Spleen (tissue), 13 donors: ENCODE measurements at places on chromosomes 7 and 10. TPM values are rescaled to one million over a fixed set of nuclear protein-coding genes. Genes with fewer than 3 reads are reported as not detected.

DNA sequence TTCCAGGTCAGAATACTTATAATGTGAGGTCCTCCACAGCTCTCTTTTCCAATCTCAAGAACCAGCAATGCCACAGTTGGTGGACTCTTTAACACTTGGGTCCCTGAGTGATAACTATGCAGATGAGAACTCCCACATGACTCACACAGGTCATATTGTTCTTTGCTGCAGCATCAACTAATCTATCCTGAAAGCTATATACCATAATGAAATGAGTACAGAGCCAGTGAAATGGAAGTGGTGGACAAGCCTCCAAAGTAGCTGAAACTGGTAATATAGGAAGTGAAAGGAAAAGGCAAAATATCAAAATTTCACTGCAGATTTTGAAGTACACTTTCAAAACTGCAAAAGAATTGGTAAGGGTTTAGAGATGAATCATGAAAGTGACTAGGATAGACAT is 45.6 kb downstream of the SORCS1 start:
- no peak overlapping the region for H3K27ac ChIP-seq
- no peak overlapping the region for H3K4me3 ChIP-seq
- H3K4me1 ChIP-seq: no peaks in the 10 kb centered on the region
- no peak for DNase-seq
- H3K27me3 ChIP-seq: no peaks in the 10 kb centered on the region

DNA sequence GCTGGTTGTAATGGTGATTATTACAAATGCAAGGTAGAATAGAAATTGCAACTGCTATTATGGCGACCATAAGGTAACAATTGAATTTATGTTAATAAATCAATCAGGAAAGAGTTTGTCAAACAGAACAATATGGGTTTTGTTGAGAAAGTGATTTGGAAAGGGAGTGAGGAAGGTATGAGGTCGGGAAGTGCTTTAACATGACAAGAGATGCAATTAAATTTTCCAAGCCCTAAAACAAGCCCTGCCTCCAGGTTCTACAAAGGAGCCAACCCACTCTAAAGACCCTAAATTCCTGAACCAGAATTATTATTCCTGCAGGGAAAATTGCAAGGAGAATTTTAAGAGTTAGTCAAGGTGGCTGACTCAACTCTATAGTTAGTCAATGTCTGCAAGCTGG is 363.7 kb downstream of the BMPER start:
- H3K4me1 ChIP-seq: no peaks in the 10 kb centered on the region
- no peaks in the 10 kb centered on the region for H3K36me3 ChIP-seq
- H3K27ac ChIP-seq: no peak overlapping the region

The FOXP2 gene
- 5.9 TPM for total RNA-seq

The AGAP3 gene
- total RNA-seq: 43.2 TPM

GRCh38 chr7:81014266-81014665 is 95.4 kb upstream of the SEMA3C start:
- H3K4me3 ChIP-seq: no peak overlapping the region
- H3K27ac ChIP-seq: no peak overlapping the region
- H3K36me3 ChIP-seq: no peaks in the 10 kb centered on the region

The PRLHR gene
- total RNA-seq: not detected

GRCh38 chr7:124681946-124682345 is 83.6 kb downstream of the GPR37 start:
- no peaks in the 10 kb centered on the region for H3K27me3 ChIP-seq
- no peaks in the 10 kb centered on the region for H3K36me3 ChIP-seq
- DNase-seq: no peak
- no peak overlapping the region for H3K4me3 ChIP-seq

DNA sequence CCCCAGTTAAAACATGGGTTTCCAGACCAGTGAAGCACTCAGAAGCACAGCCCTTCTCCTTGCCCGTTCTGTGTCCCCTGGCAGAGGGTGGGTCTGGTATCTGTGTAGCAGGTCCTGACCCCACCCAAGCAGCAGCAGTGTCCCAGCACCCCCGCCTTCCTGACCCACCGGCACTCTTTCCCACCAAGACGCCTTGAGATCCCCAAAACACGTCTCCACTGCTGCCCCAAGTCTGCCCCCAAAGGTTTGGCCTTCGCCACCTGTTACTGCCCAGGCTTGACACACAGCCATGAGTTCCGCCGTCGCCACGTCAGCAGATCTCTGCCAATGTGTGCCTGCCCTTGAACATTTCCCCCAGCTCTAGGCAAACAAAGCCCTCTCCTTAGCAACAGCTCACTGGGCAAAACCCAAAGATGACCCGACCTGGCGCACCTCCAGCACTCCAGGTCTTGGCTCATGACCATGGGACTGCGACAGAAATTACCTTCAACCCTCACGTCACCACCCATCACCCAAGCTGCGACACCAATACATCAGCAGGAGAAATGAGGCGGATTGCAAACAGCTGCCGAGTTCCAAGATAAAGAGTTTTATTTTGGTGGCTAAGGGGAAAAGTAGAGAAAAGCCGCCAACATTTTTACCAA is 75.6 kb downstream of the CTBP2 start:
- peaks cover 36% of the 10 kb centered on the region for H3K36me3 ChIP-seq
- H3K27ac ChIP-seq: peak overlapping the region; percentile 72
- H3K4me1 ChIP-seq: peaks cover 30% of the 10 kb centered on the region
- no peak overlapping the region for H3K4me3 ChIP-seq
- DNase-seq: peak; percentile 85
- H3K27me3 ChIP-seq: no peaks in the 10 kb centered on the region

DNA sequence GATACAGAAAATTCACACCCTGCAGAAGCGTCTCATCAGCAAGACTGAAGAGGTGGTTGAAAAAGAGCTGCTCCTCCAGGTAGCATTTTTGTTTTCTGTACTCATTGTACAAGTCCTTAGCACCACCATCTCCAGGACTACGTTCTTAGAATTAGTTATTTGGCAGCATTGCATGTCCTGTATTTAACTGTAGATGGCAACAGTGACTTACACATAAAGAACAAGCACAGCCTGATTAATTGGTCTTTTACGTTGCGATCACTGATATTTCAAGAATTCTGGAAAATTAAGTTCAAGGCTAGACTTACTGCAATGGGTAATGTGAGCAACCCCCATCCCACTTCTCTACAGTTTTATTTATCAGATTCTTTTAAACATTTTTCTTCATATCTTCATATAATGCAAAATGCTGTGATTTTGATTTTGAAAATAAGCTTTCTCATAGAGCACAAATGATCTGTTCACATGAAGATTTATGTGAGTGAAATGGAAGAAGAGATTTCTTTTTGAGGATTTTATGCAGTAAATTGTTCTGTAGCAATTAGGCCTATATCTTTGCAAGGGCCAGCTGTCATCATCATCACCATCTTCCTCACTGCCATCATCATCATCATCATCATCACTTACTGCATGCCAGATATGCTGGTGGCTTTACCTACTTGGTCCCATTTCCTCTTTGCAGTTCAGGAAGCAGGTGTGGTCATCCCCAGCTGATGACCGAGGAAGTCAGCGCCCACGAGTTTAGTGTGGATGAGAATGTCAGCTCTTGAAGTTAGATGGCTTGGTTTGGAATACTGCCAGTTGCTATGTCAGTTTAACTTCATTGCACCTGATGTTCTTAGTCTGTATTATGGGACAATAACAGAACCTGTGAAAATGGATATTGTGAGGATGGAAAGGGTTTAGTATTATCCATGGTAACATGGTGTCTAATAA is 53.4 kb downstream of the CFAP58 start:
- no peaks in the 10 kb centered on the region for H3K36me3 ChIP-seq
- DNase-seq: no peak
- no peak overlapping the region for H3K4me3 ChIP-seq
- H3K27me3 ChIP-seq: no peaks in the 10 kb centered on the region

The SORCS1 gene
- total RNA-seq: 2.7 TPM

DNA sequence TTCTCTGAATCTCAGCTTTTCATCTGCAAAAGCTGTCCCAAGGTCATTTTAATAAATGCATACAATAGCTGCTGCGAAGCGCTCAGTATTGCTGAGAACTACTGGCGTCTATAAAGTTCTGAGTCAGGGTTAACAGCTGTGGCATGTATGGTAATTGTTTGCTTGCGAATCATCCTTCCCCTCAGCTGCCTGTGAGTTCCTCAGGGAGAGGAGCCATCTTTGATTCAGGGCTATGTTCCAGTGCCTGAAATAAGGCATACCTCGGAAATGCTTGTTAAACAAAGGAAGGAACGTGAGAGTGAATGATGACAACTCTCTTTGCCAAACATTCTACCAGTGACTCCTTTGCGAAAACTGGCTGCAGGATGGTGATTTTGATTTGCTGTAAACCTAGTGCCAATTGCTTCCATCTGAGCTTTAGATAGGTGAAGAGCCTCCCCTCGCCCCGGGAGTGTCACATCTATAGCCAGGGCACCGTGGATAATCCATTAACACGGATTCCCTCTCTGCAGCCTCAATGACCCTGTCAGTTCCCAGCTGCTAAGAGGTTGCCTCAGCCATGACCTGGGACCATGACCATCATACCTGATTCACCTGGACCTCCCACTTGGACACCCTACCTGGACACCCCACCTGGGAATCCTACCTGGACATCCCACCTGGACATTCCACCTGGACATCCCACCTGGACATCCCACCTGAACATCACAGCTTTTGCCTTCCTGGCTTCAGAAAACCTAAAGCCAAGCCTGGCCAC is 39.6 kb downstream of the GPRIN2 start:
- peak; percentile 70 for DNase-seq
- H3K27ac ChIP-seq: no peak overlapping the region
- no peak overlapping the region for H3K4me3 ChIP-seq
- peaks cover 7% of the 10 kb centered on the region for H3K27me3 ChIP-seq

GRCh38 chr7:102080019-102080433 is 206.6 kb upstream of the SH2B2 start:
- DNase-seq: peak; percentile 14
- no peaks in the 10 kb centered on the region for H3K4me1 ChIP-seq
- H3K4me3 ChIP-seq: no peak overlapping the region
- H3K27me3 ChIP-seq: no peaks in the 10 kb centered on the region

DNA sequence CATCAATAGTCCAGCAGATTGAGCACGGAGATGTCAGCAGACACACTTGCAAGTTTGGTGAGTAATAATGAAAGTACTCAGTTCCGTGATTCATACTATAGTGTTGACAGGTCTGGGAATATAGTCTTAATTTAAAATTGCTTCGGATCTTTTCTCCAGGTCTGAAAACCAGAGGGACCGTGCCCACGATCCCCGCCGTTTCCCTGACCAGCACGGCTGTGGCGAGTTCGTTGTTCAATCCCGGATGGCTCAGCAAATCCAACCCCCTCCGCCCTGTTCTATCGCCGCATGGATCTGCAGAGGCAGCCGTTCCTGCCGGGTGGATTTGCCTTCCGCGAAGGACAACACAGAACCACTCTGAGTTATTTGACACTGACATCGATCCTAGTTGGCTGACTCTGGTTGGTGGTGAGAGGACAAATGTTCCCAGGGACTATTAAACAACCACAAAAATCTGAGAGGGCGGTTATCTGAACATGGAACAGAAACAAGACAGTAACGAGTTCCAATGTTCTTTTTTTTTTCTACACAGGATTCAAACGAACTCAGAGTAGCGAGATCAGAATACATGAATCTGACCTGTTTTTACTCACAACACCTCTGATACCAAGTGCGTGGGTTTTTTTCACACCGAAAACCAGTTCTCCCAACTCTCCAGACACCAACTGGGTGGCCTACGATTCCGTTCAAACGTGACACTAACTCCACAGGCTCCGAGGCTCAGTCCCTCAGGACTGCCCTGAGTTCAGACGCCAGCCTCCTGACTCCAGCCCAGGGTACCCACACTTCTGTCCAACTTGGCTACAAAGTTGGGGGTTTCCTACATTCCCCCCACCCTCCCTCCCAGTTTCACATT is 52.7 kb downstream of the RBM17 start:
- H3K4me3 ChIP-seq: peak overlapping the region; percentile 36
- no peaks in the 10 kb centered on the region for H3K36me3 ChIP-seq
- peaks cover 5% of the 10 kb centered on the region for H3K27me3 ChIP-seq
- peaks cover 49% of the 10 kb centered on the region for H3K4me1 ChIP-seq
- DNase-seq: no peak

DNA sequence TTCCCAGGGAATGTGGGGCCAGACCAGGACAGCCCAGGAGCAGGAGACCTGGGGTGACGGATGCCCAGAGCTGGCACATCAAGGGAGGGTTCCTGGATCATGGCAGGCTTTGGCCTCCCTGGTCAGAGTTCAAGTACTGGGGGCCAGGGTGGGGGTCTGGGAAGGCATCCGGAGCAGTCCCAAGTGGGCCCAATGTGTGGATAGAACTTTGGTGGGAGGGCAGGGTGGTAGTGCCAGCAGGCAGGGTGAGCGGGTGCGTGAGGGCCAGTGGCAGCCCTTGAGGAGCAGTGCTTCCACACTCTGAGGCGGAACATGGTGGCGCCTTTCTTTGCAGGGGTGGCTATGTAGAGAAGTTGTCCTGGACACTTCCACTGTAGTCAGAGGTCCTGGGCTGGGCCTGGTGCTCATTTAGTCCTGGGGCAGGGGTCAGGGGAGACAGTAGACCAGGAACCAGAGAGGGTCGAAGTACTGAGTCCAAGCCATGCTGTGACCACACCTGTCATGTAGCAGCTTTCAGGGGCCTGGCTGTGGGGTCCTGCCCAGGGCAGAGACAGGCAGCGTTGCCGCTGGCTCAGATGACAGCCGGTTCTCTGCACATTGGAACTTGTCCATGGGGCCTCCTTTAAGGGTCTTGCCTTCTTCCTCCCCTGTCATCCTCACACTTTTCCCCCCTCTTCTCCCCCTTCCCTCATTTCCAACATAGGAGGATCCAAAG is 22.2 kb upstream of the CSGALNACT2 start:
- H3K4me3 ChIP-seq: no peak overlapping the region
- no peaks in the 10 kb centered on the region for H3K27me3 ChIP-seq
- H3K27ac ChIP-seq: no peak overlapping the region
- H3K4me1 ChIP-seq: peaks cover 8% of the 10 kb centered on the region

- H3K4me3 ChIP-seq: no peak overlapping the region
- H3K4me1 ChIP-seq: no peaks in the 10 kb centered on the region
- H3K27ac ChIP-seq: no peak overlapping the region
- H3K27me3 ChIP-seq: no peaks in the 10 kb centered on the region
- no peak for DNase-seq
- H3K36me3 ChIP-seq: no peaks in the 10 kb centered on the region
Measured at GRCh38 chr7:146875237-146875785, 758.7 kb downstream of the CNTNAP2 start.

The COL28A1 gene
- 0.33 TPM for total RNA-seq

DNA sequence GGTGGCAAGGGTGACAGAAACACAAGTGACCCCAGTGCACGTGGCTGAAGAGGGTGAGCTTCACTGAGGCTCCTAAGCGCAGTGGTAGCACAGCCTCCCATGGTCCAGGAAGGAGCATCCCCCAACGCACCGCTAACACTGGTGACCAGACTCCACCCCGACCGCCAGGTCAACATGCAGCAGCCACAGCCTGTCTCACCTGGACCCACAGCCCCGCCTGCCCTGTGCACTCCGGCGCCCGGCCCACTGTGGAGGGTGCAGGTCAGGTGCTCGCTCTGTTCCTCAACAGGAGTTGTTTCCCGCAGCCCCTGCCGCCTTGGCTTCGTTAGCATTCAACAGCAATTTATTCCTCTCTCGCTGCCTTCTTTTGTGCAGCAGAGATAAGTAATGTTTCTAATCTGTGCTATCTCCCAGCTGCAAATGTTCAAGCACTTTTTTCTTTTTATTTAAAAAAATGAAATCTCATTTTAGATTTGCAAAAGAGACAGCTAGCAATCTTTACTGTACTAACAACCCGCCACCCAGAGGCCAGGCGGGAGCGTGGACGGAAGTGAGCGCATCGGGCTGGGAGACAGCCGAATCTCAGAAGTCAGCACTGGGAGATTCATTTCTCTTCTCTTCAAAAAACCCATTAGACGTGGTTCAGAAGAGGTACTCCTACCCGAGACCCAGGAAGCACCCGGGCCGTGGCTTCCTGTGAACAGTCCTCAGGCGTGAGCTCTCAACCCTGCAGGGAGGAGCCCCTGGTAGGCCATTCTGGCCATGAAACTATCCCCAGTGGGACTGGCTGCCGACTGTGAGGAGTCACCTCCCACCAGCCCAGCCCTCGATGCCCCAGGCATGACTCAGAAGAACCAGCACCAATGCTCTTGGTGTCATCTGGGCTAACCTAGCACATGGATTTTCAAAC is 133.4 kb downstream of the MAD1L1 start:
- peaks cover 52% of the 10 kb centered on the region for H3K4me1 ChIP-seq
- no peak overlapping the region for H3K27ac ChIP-seq
- no peaks in the 10 kb centered on the region for H3K27me3 ChIP-seq
- no peaks in the 10 kb centered on the region for H3K36me3 ChIP-seq
